ENCODE measurements at places on chromosomes 12 and 14.

DNA sequence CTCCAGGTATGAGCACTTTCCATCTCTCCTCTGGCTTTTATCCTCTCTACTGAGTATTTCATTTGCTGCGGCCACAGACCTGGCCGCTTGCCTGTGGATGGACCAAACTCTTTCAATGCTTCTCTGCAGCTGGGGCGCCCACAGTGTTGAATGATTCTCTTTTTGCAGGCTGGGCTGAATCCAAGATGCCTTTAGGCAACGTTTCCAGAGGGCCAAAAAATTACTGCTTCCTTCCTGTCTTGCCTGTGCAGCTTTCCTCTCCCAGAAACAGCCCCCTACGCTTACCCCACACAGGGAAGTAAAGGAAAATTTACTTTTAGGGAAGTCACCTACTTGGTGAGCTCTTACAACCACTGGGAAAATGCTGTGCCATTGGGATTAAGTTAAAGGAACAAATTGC is 55.6 kb upstream of the JDP2 start:
- DNase-seq: no peak

DNA sequence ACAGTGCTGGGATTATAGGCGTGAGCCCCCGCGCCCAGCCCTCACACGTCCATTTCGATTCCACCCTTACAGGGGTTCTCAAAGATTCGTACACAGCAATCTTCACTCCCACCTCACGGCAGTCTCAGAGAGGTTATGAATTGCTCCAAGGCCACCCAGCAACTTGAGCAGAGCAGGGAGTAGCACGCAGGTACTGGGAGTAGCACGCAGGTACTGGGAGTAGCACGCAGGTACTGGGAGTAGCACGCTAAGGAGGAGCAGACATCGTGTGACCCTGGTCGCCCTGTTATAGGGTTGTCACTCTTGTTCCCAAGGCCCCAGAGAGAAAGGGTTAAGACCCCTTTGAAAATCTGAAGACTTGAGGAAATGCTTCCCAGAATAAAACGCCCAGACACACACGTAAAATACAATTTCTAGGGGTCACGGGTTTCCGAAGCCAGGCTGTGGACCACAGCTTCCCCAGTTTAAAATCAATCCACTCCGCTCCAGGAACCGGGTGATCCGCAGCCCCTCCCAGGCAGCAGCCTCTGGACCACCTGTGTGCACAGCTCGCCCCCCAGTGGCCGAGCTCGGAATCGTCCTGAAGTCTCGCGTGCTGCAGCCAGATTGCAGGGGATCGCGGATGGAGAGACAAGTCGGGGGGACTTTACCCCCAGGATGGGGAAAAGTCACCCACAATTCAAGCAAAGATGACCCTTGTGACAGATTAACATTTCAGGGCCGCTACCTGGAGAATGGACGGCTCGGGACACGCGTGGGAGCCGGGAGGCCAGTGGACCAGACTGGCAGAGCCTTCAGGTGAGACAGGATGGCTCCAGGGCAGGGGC is 92.0 kb downstream of the SCARB1 start:
- DNase-seq: peak; percentile 76

- no peak for DNase-seq
Measured at GRCh38 chr12:59097876-59098275, 177.6 kb upstream of the LRIG3 start.

GRCh38 chr14:83473416-83474235 is 1940.0 kb upstream of the SEL1L start:
- DNase-seq: no peak
